NCI-H526 treated with DMSO at 0.1 percent for 48 hours (cell line): ENCODE measurements at places on chromosomes 5 and 9.

GRCh38 chr9:133954862-133955529 is 37.1 kb downstream of the VAV2 start:
- DNase-seq = no peak

GRCh38 chr9:134891053-134891452 is 10.4 kb downstream of the FCN2 start:
- DNase-seq = no peak

- DNase-seq = no peak
Measured at GRCh38 chr5:171865471-171865870, 79.9 kb downstream of the SMIM23 start.

DNA sequence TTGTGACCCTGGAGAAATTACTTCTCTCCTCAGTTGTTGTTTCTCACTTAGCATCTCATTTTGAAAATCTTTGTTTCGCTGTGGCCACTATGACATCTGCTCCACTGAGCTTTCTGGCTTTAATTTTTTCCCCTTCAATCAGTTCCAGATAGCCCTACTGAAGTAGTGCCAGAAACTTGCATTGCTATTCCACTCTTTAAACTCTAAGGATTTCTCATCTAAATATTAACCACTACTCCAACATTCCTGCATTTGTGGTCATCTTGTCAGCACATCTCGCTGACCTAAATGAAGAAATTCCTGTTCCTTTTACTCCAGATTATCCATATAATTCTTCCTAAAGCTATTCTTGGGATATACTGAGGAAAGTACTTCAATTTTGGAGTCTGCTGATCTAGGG is 15.3 kb upstream of the NOL6 start:
- DNase-seq = no peak

GRCh38 chr9:125180876-125181275 is 8.7 kb downstream of the PPP6C start:
- DNase-seq = no peak

- DNase-seq = no peak
Measured at GRCh38 chr5:82765765-82766164, 311.4 kb downstream of the TMEM167A start.

DNA sequence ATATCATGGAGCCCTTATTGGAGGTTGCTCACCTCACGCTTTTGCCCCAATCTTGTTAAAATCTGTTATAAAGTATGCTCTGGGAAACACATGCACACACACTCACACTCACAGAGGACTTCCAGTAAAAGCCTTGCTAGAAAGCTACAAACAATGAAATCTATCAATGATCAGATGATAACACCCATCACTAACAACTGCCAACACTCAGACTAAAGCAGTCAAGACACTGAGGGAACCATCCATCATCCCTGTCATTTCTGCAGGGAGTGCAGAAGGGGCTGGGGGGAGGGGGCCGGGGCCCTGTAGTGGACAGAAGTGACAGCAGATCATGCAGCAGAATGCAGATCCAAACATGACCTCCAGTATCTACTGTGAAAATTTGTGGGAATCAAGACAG is 179.1 kb downstream of the AOPEP start:
- no peak for DNase-seq

DNA sequence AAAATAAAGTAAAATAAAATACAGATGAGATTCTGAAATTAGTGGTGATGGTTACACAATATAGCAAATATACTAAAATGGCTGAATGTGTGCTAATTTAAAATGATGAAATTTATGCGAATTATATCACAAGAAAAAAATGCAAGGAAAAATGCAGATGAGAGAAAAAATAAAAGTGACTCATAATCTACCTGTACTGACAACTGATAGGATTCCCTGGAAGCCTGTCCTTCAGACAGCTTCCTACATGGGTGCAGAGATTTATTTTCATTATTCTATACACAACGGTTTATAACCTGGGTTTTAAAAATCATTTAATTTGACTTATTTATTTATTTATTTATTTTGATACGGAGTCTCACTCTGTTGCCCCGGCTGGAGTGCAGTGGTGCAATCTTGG is 5.8 kb upstream of the NCS1 start:
- no peak for DNase-seq

DNA sequence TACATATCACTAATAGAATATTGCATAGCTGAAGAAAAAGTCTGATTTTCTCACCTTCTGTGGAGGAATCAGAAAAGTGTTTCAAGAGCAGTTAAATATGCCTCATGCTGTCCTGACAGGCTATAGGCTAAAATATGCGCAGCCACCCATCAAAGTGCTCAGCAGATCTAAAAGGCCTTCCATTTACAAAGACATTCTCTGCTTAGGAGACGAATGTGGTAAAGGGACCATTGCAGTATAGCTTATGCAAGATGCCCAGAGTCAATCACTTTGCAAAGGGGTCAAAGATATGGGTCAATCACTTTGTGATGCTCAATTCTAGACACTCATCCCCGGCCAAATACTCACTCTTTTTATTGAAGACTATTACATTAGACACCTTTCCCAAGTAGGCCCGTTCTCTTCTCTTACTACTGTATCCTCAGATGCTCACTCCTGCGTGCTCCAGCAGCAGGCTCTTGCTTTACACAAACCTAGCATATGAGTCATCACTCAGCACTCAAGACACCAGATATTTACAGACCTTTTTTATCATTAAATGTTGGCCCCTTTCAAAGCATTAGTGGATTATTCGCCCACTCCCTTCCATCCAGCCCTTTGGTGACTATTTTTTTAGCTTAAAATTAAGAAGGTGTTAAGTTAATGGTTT is 568.2 kb upstream of the CDH18 start:
- no peak for DNase-seq

GRCh38 chr5:73454379-73455036 is 5.9 kb upstream of the FOXD1 start:
- DNase-seq = peak; percentile 96
